Endodermal cell (in vitro differentiated cells): ENCODE measurements at places on chromosomes 3 and 15. TPM values are rescaled to one million over a fixed set of nuclear protein-coding genes. Genes with fewer than 3 reads are reported as not detected.

DNA sequence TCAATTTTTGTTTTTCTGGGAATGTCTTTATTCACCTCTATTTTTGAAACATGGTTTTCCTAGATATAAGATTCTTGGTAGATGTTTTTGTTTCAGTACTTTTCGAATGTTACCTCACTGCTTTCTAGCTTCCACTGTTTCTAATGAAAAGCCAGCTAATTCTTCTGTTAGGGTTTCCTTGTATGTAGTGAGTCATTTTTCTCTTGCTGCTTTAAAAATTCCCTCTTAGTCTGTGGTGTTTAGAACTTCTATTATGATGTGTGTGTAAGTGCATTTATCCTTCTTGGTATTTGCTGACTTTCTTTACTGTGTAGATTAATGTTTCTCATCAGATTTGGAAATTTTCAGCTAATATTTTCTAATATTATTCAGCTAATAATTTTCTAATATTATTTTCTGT, 151.1 kb upstream of the OSTN start:
- DNase-seq = no peak

- no peak for DNase-seq
Observed at GRCh38 chr3:59084583-59084982, 34.8 kb upstream of the CFAP20DC start.

DNA sequence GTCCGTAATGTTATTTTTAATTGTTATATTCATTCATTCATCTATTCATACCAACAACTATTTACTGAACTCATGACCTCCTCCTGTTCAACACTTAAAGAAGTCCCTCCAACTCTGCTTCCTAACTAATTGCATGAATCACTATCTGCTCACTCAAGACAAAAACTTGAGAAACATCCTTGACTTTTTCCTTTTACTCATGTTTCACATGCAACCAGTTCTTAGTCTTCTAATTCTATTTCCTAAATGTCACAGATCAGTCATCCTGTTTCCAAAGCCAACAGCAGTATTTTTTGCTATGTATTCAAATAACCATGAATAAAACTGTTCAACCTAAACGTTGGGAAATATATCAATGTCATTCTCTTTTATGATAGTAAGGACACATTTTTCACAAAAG, 124.6 kb upstream of the GBE1 start:
- no peak for DNase-seq

GRCh38 chr3:132624790-132625189, 27.7 kb downstream of the ACKR4 start:
- DNase-seq = peak; percentile 56

GRCh38 chr15:33910741-33911140, 57.6 kb upstream of the CHRM5 start:
- no peak for DNase-seq

- DNase-seq = peak; percentile 11
Observed at GRCh38 chr3:10777627-10778026, 38.4 kb upstream of the SLC6A11 start.

GRCh38 chr3:146839727-146840375, 234.7 kb upstream of the PLSCR5 start:
- DNase-seq = no peak

DNA sequence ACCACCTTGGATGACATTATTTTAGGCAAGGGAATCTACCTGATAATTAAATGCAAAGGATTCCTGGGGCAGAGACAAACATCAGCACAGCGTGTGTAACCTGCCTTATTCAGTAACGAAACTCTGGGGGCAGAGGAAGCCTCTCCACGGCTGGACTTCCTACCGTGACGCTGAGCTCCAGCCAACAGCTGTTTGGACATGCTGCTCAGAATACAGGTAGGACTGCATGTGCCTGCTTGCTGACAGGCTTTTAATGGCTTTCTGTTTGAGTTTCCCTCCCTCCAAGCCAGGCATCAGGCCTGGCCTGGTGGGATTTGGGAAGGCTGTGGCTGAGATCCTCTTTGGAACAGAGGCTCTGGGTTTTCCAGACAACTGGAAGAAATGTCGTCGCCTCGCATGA, 150.6 kb downstream of the ADAMTS17 start:
- no peak for DNase-seq

- no peak for DNase-seq
Observed at GRCh38 chr3:30475038-30475808, 131.2 kb upstream of the TGFBR2 start.

Gene SLC22A13
- total RNA-seq = 0.21 to 0.33 TPM (median 0.29 TPM) in 3 replicates

Gene GATA2
- total RNA-seq = 0.31 to 1.3 TPM (median 1.2 TPM) in 3 replicates

Gene PHLDB2
- total RNA-seq = 50.7 and 59.5 TPM in 2 replicates

Gene GPR62
- total RNA-seq = 0.17 to 0.63 TPM (median 0.40 TPM) in 3 replicates
